ENCODE measurements at places on chromosomes 16 and 17.

- peak; percentile 65 for DNase-seq
Measured at GRCh38 chr17:4600563-4600962, 16.2 kb downstream of the SMTNL2 start.

DNA sequence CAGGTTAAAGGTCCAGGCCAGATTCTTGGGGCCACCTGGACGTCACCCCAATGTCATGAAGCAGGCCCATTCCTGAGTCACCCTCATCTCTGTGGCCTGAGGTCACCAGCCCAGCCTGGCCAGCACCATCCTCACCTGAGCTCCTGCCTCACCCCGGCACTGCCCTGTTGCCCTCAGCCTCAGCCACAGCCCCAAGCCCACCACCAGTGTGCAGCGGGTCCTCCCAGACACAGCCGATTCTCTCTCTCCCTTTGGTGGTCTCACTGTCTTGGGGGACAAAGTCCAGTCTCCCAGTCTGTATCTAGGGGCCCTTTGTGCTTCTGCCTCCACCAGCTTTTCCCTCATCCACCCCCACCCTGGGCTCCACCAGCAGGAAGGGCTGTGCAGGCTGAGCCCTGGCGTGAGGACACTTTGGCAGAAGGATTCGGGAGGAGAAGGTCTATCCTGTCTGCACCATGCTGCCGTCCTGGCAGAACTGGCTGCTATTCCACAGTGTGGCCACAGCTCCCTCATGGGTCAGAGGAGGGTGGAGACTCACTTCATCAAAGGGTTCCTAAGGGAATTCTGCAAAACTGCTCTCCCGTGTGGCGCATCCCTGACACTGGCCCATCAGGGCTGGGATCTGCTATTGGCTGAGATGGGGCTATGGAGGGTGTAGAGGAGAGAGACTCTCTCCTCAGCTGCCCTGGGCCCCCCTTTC, 64.3 kb downstream of the PRMT7 start:
- peak; percentile 28 for DNase-seq

DNA sequence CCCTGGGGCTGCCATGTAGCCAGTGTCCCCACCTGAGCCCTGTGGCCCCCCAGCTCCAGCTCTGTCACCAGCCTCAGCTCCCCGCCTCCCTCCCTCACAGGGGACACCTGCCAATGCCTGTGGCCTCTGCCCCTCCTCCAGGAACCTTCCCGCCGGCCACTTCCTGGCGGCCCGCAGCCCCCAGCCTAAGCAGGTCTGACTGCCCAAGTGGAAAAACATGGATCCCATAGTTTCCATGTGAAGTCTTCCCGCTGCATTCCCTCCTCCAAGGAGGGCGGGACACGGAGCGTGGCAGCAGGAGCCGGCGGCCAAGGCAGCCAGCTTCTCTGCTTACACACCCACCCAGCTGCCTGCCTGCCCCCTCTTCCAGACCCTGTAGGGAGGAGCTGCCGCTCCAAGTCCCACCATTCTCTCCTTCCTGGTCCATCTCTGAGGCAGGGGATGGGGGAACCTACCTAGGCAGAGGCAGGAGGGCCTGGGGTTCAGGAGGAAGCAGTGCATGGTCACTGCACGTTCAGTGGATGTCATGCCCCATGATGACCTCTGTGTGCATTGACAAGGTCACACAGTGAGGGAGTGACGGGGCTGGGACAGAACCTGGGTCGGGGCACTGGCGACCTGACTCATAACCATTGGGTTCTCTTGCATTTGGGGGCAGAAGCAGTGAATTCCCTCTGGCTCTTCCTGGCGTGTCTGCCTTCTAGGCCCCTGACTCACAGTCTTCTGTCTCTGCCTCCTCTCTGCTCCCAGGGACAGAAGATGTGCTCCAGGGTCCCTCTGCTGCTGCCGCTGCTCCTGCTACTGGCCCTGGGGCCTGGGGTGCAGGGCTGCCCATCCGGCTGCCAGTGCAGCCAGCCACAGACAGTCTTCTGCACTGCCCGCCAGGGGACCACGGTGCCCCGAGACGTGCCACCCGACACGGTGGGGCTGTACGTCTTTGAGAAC, 8.7 kb downstream of the VASN start:
- no peak for DNase-seq

DNA sequence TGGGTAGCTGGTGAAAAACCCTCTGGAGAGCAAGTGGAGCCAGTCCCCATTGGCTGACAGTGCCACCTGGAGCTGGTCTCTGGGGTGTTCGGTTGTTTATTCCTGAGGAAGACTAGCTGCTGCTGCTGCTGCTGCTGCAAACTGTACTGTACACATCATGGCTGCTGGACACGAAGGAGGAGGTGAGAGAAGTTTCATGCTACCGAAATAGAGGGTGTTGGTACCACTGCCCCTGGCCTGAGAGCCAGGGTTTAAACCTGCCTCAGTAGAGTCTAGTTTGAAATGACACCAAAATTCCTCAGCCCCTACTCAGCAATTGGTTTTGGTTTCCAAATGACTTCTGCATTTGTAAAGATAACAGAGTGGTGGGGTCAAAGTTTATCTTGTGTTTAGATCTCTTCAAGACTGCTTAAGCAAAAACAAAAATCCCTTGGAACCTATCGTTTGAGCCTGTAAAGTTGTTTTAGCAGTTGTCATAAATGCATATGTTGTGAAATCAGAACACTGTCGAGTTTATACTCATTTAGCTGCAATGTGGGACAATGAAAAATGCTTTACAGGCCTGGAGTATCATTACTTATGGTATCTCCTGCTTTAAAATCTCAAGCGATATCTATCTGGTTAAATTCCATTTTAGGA, 40.8 kb downstream of the CYB5B start:
- DNase-seq, result no peak

DNA sequence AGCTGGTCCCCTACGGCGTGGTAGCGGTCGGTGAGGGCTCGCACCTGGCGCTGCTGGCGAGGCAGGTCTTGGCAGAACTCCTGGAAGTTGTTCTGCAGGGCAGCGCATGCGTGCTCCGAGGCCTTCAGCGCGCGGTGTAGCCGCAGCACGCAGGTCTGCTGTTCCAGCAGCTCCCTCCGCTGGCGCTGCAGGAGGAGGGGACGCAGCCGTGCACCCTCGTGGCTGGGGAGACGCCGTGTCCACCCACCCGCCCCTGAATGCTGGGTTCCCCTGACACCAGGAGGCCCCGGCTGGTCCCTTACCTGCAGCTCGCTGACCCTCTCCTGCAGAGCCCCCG, 12.2 kb downstream of the EVPL start:
- DNase-seq, result peak; percentile 86

GRCh38 chr17:81394377-81394920, 808 bp upstream of the BAHCC1 start:
- peak; percentile 83 for DNase-seq

- DNase-seq, result no peak
Measured at GRCh38 chr16:22282254-22282892, 14.8 kb upstream of the POLR3E start.

DNA sequence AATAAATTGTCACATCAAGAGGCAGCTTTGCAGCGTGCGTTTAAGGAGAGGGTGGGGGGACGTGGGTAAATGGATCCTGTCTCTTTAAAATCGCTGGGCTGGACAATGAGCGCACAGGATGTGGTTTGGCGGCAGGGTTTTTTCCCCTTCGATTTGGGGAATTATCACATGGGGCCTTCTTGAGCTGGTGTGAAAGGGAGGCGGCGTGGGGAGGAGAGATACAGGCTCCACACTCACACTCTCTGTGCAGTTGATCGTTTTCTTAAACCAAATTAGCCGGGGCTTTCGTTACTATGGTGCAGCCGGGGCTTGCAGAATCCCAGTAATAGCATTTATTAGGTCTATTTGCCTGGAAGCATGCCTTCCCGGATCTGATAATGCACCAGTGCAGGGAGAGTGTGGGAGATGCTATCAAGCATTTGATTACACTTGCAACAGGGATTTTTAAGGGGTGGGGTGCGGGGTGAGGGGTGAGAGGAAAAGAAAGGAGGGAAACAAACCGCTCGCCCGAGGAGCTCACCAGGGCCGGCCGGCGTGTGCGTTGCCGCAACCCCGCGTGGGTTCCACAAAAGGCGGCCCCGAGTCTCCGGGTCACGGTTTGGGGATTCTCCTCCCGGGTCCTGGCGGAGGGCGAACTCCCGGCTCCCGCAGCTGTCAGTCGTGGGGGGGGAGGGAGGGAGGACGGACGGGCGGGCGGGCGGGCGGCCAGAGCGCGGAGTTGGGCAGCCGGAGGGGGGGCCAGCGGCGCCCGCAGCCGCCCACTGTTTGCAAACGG, 58.8 kb upstream of the GSE1 start:
- DNase-seq, result peak; percentile 86

DNA sequence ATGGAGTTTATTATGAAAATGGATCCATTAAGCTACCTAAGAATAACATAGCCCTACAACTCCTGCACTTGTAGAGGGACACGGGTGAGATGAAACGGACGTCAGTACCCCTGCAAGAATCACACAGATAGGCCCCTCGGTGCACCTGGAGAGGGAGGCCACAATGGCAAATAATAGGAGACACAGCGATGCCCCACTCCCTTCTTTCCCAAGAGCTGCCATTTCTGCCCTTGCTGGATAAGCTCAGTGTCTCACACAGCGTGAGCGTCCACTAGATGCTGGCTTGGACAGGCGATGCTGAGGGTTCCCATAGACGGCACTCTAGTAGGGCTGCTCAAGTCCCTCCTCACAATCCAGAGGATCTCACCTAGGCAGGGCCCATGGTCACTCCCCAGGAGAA, 67.8 kb downstream of the ADCY9 start:
- no peak for DNase-seq

GRCh38 chr17:57407287-57408070, 151.2 kb downstream of the MSI2 start:
- DNase-seq, result peak; percentile 97

GRCh38 chr17:4978726-4979125, 8.7 kb downstream of the CAMTA2 start:
- no peak for DNase-seq

DNA sequence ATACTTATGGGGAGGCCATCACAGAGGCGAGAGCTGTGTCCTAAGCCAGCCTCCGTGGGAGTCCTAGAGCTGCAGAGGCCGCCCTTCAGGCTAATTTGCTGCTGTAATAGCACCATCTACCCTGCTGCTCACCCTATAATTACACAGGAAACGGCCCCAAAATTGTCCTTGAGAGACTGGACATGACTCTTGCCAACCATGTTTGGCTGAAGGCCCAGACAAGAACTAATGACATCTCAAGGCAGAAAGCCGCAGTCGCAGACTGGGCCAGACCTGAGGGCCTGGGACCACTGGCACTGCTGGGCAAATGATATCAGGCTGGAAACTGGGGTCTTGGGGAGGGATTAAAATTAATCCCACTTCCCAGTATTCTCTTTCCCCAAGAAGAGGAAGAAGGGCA, 24.1 kb downstream of the PSMD7 start:
- DNase-seq, result peak; percentile 89

GRCh38 chr17:55495239-55495638, 16.0 kb downstream of the SMIM36 start:
- no peak for DNase-seq

DNA sequence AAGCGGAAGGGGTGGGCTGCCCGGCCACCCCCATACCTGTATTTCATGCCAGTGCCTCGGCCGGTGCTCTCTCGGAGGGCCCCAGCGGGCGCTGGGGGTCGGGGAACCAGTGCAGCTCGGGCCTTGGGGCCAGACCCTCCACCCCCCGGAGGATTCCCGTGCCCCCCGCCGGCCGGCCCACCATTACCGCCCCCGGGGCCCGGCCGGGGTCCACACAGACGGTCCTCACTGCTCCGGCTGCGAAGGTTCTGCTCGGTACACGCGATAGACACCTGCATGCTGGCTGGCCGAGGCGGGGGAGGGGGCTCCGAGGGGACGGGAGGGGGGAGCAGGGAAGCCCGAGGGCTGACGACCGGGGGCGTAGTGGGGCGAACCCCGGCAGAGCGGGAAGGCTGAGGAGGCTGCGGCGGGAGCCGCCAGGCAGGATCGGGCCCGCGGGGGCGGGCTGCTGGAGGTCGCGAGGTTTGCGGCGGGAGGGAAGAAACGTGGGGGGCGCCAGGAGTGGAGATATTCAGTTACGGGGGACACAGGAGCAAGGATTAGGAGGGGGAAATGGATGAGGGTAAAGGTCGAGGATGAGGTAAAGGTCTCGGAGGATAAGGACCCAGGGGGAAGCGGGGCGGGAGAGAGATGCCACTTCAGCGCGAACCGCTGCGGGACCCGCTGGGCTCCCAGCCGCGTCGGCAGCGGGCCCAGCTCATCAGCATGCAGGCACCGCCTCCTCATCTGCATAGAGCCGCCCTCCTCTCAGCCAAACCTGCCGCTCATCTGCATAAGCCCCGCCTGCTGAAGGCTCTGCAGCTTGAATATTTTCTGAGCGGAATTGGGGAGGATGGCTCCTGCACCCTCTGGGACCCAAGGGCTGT, at the start of gene KCNAB3:
Gene KCNAB3, minus strand, starts transcription at position 699 of the 866 bp plus-strand sequence. Its CDS starts 421 bp downstream, at position 278.
- DNase-seq, result peak; percentile 81

DNA sequence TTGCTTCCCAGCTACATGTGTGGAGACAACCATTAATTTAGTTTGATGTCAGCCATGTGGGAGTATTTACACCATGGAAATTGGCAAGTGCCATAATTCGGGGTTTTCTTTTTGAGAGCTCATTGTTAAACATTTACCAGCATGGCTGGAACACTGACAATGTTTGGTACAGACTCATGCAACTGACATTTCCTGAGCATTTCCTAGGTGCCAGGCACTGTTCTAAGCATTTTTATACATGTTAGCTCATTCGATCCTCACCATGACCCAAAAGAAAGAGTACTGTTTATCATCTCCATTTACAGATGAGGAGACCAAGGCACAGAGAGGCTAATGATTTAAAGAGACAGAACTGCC, 86.9 kb downstream of the FOXL1 start:
- no peak for DNase-seq

All from NCI-H69 (cell line).